Right lobe of liver (tissue), 6 donors: ENCODE measurements at places on chromosomes 5 and 9. TPM values are rescaled to one million over a fixed set of nuclear protein-coding genes. Genes with fewer than 3 reads are reported as not detected.

DNA sequence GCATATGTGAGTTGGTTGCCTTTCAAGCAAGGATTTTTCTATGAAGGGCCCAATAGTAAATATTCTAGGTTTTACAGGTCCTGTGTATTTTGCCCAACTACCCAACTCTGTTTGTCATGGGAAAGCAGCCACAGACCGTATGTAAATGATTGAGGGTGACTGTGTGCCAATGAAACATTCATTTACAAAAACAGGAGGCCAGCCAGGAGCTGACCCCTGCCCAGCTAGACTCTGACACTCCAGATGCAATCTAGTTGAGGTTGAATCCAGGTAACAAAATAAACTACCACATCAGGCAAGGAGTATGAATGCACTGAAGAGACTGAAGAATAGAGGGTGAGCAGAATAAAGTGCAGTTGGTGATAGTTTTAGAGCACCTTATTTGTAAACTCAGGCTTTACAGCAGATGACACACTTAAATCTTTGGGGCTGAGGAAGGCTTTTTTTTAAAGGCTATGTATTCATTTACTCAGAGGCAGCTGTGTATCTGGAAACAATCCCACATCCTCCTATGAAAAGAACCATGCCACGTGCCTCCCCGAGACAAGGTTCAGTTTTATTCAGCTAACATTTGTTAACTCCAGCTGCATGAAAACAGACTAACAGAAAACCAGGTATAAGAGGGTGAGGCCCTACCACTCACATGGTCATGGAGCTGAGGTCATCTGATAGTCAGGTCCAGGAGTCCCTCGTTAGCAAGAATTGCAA lies 60.7 kb downstream of the SLC1A1 start:
- DNase-seq, result peak; percentile 61

- DNase-seq, result no peak
These were observed 85.9 kb downstream of the GALNT10 start for GRCh38 chr5:154276261-154276972.

GRCh38 chr5:115309751-115310370 lies 13.4 kb upstream of the CCDC112 start:
- DNase-seq, result no peak

DNA sequence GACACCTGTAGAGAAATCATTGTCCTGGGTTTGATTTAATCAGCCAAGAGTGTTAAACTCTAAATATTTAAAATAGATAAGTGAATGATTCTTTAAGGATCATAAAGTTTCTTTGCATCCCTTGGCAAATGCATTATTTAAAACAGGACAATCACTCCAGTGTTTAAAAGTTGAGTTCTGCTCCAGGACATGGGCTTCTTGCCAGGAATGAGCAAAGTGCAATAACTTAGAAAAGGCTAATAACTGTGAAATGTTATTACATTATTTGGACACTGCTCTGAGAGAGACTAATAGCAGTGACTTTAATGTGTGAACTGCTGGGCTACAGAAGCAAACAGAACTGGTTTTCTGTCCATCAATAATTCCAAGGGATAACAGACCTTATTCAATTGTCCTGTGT lies 283.3 kb downstream of the GABRB2 start:
- DNase-seq, result no peak

DNA sequence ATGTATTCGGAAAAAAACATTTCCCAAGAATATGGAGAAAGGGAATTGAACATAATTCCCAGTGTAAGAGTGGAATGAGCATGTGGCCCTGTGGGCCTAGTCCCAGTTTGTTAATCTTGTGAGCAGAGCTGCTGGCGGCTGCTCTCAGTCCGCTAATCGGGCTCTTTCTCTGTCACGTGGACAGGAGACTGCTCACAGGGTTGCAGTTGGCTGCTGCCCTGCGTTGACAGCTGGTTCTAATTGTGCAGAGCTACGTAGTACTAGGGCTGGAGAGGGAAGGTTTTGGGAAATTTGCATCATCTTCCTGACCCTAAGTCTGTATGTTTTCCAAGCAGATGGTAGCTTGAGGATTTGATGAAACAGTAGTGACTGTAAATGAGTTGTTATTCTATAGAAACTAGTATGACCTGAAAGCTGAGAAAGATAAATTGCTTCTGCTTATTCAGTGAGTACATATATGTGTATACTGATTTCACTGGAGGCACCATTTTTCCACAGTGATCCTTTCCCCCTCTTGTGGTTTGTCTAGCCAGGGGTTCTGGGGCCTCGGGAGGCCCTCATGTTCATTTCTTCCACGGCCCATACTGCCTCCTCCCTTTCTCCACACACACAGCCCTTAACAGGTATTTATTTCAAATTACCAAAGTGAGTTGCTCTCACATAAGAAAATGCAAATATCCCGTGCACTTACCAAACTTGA lies 100.6 kb downstream of the ANGPTL2 start:
- DNase-seq, result peak; percentile 27

GRCh38 chr9:121708768-121709488 lies 57.5 kb downstream of the DAB2IP start:
- DNase-seq, result no peak

- no peak for DNase-seq
These were observed 43.1 kb upstream of the CKMT2 start for GRCh38 chr5:81189875-81190498.

DNA sequence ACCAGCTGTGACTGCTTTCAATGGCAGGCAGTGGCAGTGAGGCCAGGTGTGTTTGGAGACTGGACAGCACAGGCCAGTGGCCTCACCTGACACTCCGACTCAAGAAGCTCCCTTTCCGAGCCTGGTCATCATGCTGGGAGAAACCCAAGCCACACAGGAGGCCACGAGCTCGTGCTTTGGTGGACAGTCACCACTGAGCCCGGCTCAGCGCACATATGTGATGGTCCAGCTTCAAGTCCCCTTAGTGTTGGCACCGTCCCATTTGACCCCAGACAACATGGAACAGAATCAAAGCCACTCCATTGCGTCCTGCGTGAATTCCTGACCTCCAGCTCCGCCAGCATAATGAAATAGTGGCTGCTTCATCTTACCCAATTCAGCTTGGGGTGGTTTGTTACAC lies 64.0 kb upstream of the PPP1R26 start:
- DNase-seq, result no peak

GRCh38 chr9:82031538-82032280 lies 43.1 kb downstream of the SPATA31D1 start:
- DNase-seq, result no peak

DNA sequence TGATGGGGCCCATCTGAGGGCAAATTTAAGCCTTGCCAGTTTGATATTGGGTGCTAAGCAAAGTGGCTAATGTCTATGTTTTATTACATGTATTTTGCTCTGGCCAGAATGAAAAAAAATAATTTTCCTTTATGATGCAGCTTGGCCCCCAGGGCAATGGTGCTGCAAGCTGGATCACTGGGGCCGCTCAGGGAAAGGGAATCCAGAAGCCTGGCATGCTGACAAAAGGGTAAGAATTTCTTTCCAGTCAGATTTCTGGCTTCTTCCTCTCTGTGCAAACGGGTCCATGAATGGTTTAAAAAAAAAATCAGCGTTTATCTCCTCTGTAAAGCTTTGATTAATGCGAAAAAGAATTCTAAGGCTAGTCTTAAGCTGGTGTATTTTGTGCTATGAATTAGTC lies 138.4 kb downstream of the MAPKAP1 start:
- DNase-seq, result no peak

DNA sequence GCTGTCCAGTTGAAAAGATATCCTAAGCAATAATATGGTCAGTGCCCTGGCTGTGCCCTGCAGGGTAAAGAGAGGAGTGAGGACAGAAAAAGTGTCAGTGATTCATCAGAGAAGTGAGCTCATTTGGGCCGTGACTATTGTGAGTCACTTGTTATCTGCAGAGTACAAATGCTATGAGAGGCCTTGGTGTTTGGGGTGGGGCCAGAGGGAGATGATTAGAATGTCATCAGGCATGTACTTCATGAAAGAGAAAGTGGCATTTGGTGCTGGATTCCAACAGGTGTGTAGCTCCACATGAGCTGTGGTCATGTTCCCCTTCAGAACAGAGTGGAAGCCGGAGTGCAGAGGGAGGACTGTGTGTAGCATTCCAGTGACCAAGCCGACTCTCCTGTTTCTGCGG lies 174.1 kb downstream of the KDM4C start:
- no peak for DNase-seq

- no peak for DNase-seq
These were observed 40.4 kb downstream of the C5 start for GRCh38 chr9:121009650-121010049.

Gene SLC34A3
- not detected for total RNA-seq

Gene NEUROG1
- not detected for total RNA-seq

Gene DNAH5
- 3.5 TPM for total RNA-seq
